ENCODE measurements at places on chromosomes 2 and 18.
A peak's percentile ranks its signal among the peaks of the same experiment; 100 is the strongest.

DNA sequence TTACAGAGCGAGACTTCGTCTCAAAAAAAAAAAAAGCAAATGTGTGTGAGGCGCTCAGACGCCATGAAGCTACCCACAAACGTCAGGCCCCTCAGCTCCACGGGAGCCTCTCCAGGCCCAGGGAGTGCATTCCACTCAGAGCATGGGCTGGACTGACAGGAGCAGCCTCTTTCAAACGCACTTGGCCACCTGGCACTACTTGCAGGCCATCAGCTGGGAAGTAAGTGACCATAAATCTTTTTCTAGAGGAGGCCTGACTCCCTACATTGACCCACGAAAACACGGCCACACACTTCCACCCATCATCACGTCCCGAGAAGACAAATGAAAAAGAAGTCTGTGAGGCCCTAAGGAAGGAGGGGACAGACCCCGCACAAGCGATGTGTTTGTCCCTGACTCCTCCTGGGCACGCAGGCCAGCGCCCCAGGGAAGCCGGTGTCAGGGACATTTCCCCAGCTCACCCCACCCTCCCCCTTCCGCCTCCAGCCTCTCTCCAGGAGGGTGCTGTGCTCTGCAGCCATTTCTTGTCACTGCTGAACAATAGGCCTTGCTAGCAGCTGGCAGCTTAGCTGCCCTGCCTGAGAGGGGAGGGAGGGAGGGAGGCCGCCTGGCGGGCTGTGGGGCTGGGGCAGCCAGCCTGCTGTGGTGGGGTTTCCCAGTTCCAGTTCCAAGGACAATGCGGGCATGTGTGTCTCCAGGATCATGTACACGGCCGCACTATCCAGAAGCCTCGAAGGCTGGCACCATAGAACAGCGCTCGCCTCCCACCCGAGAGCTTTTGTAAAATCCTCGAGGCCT lies 26.6 kb downstream of the SERTAD2 start:
- DNase-seq = no peak

- peak; percentile 17 for DNase-seq
Observed at GRCh38 chr2:146312899-146313298, 1531.9 kb upstream of the ACVR2A start.

DNA sequence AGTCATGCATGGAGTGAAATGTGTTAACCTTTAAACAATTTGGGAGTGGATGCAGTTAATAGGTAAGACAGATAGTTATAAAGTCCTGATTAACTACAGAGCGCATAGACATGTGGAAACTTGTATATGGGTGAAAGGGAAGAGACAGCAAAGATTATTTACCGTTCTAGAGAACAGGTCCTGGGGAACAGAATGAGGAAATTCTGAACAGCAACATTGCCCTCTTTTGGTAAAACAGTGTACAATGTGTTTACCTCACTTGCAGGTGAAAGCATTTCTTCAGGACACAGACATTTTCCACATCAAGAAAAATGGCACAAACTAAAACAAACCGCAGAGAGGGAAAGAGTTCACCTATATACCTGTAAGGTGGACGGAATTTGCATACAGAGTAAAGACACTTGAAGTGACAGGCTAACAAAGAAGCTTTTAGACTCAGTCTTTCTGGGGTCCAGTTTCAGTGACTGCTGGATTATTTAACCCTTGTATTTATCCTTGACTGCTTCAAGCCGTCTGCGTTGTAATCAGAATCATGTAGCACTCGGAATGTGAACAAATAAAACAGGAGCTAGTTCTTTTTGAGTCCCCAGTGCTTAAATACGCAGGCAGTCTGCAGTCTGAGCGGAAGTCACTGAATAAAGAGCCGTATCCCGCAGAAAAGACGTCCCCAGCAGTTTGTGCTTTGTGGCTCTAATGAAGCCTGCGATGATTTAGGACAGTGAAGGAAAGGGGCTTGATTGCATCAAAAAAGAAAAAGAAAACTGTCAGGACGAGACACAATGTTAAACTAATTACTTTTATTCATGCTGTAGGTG lies 364.8 kb upstream of the GALNT5 start:
- peak; percentile 92 for DNase-seq

DNA sequence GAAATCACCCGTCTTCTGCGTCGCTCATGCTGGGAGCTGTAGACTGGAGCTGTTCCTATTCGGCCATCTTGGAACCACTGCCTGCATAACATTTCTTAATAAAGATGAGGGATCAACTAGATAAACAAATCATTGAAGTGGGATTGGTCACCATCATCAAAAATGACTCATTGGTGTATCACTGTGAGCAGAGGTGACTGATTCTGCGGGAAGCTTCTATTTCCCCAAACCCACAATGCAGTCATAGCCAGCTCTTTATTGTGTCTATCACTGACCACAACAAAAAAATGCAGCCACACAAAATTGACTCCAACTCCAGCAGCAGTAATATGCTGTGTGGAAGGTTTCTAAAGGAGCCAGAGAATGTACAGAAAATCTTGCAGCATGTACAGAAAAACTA lies 630.7 kb upstream of the HS6ST1 start:
- peak; percentile 64 for DNase-seq

DNA sequence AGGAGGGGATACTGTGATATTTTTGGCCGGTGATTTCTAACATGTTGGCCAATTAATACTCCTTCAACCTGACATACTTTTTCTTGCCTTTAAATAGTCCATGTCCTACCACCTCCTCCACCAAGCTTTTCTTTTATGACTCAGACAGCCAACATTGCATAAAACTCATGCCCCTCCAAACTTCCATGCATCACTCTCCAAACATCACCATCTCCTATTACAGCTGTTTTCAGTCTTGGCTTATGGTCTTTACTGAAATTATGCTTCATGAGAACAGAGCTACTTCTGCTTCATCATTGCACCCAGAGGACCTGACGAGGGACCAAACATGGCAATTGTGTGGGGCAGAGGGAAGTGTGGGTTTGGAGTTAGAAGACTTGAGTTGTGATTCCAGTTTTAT lies 305.4 kb downstream of the LPIN1 start:
- DNase-seq = no peak

DNA sequence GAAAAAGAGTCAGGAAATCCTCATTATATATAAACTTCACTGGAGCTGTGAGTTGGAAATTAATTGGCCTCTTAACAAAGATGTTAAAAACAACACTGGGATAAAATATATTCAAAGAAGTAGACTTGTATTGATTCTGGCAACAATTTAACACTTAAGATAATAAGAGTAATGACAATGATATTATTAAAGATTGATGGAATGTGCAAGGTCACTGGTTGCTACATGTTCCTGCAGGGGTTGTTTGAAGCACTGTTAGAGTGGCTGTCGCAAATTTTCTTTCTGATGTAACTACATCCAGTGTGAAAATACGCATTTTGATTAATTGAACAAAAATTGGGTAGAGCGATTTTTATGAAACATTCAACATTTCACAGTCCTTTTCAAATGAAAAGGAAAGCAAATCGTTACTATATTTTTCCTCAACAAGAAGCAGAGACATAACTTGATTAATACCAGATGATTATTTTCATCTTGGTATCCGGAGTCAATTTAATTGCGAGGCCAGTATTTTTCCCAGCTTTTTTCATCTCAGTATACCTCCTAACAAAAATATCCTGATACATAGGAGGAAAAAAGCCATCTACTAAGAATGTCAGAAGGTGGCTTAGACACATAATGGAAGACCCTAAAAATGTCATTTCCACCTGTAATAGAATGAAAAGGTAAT lies 6.1 kb downstream of the PTGR3 start:
- DNase-seq = no peak

DNA sequence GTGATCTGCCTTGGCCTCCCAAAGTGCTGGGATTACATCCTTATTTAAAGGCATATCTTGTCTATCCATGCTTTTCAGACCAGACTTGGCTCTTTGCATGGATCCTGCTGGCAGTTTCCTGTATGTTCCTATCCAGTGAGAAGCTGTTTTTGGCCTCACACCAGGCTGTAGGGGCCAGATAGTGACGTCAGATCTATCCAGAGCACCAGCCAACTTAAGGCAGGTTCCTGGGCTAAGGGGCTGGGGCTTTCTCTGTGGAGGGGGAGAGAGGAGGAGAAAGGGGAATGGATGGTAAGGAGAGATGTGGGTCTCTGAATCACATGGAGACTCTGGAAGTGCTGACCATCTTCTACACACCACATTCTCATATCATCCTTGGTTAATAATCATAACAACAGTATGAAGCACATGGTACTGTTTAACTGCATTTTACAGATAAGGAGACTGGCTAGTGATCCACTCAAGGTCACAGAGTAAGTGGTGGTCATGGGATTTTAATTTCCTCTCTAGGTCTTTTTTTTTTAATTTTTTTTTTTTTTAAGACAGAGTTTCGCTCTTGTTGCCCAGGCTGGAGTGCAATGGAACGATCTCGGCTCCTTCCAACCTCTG lies 2.0 kb upstream of the FAM117B start:
- DNase-seq = no peak

- no peak for DNase-seq
Observed at GRCh38 chr18:2854875-2855274, 8.1 kb downstream of the EMILIN2 start.

- DNase-seq = no peak
Observed at GRCh38 chr2:140472676-140473075, 1658.1 kb downstream of the LRP1B start.

GRCh38 chr2:233156001-233156400 lies 95.5 kb upstream of the ATG16L1 start:
- DNase-seq = no peak

DNA sequence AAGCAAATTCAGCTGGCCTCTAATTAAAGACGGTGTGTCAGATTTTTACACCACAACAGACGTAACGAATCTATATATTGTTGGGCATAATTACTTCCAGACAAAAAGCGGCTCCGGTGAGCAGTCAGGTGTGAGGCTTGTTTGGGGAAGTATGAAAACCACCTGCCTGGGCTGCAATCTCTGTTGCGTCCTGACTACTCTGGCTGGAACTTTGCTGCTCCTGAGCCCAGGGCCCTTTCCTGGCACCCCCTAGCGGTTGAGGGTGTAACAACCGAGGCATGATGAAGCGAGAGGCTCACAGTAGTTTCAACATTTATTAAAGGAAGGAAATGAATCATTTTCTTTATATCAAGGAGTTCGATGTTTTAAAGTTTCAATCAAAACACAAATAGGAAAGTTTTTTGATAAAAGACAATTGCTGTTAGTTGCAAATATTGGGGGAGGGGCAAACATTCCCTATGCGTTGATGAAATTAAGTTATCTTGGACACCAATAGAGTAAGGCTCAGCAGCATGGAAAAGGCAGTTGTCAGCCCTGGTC lies 10.6 kb upstream of the ITGB6 start:
- peak; percentile 64 for DNase-seq

- DNase-seq = no peak
Observed at GRCh38 chr2:67799886-67800285, 262.9 kb downstream of the C1D start.

GRCh38 chr2:235514627-235515363 lies 21.0 kb downstream of the AGAP1 start:
- peak; percentile 69 for DNase-seq

DNA sequence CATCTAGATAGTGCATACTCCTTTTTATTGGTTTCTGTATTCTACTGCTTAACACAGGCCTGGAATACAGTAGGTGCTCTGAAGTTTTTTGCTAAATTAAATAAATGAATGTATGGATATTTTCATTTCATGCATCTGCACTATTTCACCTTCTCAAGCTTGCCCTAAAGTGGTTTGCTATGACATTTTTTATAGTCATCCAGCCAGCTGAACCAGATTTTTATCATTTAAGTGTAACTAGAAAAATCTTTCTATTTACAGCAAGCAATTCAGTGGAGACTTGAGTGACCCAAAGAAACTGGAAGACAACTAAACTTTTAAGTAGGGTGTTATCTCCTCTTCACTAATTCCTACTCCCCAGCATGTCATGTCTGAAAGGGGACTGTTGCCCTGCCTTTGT lies 354.9 kb downstream of the OSR1 start:
- no peak for DNase-seq

- no peak for DNase-seq
Observed at GRCh38 chr2:110679337-110679707, 1.5 kb upstream of the BUB1 start.

DNA sequence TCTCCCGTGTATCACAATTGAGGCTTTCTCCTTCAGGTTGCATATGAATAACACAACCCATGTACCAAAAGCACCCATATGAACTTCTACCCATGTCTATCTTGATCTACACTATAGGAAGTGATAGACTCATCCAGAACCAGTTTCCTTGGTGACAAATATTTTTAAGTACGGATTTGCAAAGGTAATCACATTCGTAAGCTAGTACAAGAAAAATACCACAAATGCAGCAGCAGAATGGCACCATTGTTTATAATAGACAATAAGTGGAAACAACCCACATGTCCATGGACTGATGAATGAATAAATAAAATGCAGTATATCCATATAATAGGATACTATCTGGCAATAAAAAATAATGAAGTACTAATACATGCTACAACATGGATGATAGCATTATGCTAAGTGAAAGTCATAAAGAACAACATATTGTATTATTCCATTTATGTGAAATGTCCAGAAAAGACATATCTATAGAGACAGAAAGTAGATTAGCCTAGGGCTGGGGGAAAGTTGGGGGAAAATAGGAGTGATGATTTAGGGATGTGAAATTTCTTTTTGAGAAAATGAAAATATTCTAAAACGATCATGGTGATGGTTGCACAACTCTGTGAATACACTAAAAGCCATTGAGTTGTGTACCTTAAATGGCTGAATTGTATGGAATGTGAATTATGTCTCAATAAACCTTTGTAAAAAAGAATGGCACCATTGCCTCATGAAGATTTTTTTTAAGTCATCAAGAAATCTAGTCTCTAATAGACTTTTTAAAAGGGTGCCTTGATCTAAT lies 3.4 kb upstream of the CCDC88A start:
- no peak for DNase-seq

GRCh38 chr2:165682546-165682945 lies 111.5 kb downstream of the GALNT3 start:
- DNase-seq = no peak

- DNase-seq = no peak
Observed at GRCh38 chr2:160418853-160419252, 74.8 kb downstream of the RBMS1 start.

GRCh38 chr2:240952496-240953246 lies 45.7 kb upstream of the SNED1 start:
- DNase-seq = no peak

DNA sequence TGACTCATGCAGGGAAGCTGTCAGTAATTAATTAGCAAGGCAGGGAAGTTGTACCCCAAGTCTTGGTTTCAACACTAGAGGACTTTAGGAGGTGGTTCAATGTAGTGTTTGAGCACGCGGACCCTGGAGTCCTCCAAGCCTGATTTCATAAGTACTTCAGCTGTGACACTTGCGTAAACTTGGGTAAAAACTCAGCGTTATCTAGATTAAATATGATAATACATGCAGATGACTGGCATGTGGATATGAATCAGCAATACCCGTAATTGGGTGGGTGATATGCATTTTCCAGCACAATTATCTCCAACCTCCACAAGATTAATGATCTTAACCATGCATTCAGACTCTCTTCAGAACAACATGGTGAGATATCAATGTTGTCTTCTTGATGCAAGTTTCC lies 5.2 kb downstream of the UGT1A7 start:
- no peak for DNase-seq

GRCh38 chr2:177540283-177540682 lies 147.7 kb downstream of the AGPS start:
- no peak for DNase-seq

Data from foreskin keratinocyte (primary cell).